ENCODE measurements at places on chromosomes 3 and 15.

GRCh38 chr15:51909584-51909983 is 62.0 kb downstream of the LEO1 start:
- DNase-seq: no peak

DNA sequence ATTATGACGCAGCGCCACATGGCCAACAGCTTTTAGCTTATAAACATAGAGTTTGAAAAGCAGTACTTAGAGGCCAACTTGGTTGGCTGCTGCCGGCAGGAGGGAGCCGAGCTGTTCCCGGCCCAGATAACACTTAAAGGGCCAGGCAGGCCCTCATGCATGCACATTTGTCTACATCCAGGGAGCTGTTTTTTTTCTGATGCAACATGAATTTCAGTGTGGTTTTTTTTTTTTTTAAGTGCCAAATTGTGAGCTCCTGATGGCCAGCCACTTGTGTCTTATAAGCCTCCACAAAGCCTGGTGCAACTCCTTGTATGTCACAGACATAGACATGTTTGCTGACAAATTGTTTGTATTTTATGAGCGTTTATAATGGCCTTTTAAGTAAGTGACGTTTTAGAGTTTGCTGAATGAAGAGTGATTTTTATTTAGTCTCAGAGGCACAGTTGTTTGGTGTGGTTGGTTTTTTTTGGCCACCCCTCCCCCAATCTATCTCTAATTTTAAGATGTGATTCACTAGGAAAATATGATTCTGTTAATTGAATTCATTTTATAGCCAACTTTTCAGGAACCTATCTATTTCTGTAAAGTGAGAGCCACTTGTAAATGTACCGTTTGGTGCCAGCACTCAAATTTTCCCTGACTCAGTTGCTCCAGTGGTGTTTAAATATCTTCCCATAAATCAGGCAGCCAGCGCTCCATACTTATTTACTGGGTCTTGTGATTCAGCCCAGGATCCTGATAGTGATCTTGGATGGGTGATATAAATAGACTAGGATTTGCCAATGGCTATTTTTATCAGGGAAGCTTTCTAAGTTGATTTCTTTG is 134.3 kb downstream of the VGLL4 start:
- DNase-seq: peak; percentile 96

GRCh38 chr15:101313041-101313761 is 18.2 kb upstream of the SNRPA1 start:
- no peak for DNase-seq

- no peak for DNase-seq
These were observed 401.3 kb upstream of the CFAP20DC start for GRCh38 chr3:59450946-59451763.

DNA sequence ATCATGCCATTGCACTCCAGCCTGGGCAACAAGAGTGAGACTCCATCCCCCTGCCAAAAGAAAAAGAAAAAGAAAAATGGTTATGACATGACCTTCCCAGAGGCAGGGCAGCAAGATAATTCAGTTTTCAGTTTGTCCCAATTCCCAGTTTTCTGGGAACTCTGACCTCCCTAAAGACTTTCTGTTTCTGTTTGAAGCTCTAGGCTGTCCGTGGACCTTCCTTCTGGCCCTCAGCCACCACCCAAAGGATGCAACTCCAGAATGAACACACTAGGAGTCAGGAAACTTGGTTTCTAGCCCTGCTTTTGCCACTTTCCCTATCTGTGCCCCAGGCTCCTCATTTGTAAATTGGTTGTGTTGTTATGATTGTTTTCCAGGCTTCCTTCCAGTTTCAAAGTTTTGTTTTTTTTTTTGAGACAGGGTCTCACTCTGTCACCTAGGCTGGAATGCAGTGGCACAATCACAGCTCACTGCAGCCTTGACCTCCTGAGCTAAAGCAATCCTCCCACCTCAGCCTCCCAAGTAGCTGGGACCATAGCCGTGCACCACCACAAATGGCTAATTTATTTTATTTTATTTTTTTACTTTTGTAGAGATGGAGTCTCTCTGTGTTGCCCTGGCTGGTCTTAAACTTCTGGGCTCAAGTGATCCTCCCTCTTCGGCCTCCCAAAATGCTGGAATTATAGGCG is 68.6 kb downstream of the CDC25A start:
- peak; percentile 38 for DNase-seq

GRCh38 chr15:96737408-96737807 is 406.9 kb downstream of the NR2F2 start:
- DNase-seq: no peak

- DNase-seq: peak; percentile 42
These were observed 17.8 kb downstream of the EDEM1 start for GRCh38 chr3:5205165-5205941.
